ENCODE measurements at places on chromosomes 7 and 10.

DNA sequence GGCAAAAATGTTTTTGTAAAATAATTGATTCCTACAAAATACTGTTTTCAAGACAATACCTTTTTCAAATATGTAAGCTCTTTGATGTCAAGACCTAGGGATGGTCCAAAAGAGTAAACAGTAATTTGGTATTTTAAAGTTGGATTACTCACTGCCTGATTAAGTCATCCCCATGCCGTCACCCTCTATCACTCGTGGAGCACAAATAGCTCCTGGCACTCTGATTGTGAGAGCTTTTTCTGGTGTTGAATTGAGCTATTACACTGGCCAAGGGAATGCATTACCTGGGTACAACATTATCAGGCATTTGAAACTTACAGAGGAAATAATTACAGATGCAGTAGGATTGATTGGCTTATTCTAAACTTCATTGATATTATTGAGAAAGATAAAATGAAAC is 231.9 kb upstream of the GRM3 start:
- no peak for DNase-seq

- no peak for DNase-seq
These were observed 14.2 kb upstream of the PRKAR1B start for GRCh38 chr7:741191-741671.

DNA sequence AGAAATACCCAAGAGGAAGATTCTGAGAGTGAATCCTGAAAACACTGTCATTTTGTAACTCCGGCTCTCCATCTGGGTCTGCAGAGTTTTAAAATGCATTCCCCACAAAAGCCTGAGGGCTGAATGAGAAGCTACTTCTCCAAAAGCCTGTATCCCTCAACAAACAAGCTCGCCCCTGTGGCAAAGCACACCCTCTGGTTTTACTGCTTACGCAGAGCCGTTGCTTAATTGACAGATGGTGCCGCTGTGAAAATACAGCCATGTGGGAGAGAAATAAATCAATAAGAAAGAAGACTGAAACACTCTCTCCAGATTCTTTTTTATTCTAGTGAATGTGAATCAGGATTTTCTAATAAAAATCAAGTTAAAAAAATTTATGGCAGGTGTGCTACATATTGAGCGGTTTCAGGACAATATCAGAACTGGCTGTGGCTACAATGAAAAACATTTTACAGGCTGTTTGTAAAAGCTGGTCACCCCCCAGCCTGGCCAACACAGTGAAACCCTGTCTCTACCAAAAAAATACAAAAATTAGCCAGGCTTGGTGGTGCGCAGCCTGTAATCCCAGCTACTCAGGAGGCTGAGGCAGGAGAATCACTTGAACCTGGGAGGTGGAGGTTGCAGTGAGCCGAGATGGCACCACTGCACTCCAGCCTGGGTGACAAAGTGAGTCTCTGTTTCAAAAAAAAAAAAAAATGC is 32.5 kb downstream of the C7orf33 start:
- no peak for DNase-seq

DNA sequence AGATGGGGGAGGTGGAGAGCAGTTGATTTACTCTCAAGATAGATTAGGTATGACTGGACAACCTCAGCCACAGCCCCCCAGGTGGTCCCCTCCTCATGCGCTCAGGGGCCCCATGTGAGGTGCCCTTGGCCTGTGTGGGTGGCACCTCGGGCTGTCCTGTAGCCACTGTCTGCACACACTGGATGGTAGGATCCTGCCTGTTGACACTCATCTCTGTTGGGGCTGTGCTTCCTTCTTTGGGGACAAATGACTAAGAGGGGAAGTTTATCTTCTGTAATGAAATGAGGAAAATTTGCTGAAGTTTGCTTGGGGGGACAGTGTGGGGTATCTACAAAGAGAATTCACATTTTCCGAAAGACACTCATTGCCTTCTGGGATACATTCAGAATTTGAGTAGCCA is 53.6 kb upstream of the ANTXRL start:
- DNase-seq = no peak

- no peak for DNase-seq
These were observed 25.8 kb downstream of the TMEM254 start for GRCh38 chr10:80104066-80104926.

GRCh38 chr10:122213766-122214165 is 57.3 kb upstream of the BTBD16 start:
- DNase-seq = no peak
